ENCODE measurements at places on chromosomes 5 and 9.

DNA sequence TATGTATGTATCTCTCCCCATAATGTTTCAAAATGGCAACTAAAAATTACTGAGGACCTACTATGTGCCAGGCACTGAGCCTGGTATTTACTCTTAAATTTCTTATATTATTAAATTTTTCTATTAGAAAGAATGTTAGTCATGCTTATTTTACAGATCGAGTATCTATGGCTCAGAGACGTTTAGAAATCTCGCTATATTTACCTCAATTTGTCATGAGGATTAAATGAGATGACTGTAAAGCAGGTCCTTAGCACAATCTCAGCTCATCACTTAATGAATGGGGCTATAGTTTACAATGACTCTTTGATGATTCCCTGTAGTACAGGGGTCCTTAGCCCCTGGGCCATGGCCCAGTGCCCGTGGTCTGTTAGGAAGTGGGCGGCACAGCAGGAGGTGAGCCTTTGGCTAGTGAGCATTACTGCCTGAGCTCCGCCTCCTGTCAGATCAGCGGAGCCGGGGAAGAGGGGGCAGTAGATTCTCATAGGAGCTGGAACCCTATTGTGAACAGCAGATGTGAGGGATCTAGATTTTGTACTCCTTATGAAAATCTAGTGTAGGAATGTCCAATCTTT, 15.5 kb downstream of the ENC1 start:
- no peak for DNase-seq

DNA sequence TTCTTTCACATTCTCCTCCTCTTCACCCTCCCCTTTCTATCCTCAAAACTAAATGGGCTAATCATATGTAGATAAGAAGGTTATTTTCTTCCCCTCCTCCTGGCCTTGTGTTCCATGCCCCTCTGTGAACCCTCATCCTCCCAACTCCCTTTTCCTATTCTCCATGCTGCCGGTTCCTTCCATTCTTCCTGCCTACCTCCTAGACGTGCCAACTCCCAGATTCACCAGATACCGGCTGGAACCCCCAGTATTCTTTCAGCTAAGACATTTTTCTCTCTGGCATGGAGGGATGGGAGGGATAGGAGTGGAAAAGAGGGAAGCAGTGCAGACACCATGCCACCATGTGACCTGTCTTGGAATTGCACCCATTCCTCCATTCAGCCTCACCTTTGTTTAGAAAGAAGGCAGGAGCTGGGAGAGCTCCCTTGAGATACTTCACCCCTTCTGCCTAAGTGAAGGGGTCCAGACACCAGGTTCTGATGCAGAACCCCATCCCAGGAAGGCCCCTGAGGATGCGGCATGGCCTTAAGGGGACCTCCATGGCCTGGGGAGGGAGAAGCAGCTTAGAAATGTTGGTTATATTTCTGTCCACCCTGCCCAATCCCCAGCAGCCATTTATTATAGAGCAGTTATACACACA, 4.8 kb downstream of the DNAJB5 start:
- no peak for DNase-seq

GRCh38 chr5:129904667-129905472, 605 bp downstream of the CHSY3 start:
- DNase-seq: no peak

DNA sequence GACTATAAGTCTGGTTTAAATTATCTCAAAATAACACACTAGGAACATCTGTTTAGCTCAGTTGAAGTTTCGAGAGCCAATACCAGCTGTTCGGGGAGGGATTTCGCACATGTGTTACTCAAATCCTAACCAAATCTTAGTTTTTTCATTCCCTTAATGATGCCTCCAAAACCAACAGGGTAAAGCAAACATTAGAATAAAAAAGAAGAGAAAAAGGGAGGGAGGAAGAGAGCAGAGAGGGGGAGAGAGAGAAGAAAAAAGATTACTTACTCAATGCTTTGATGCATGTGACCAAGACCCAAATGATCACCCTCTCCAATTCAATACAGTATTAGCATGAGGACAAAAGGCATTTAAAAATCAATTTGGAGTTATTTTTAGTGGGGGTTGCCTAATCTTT, 86.0 kb upstream of the NR5A1 start:
- no peak for DNase-seq

DNA sequence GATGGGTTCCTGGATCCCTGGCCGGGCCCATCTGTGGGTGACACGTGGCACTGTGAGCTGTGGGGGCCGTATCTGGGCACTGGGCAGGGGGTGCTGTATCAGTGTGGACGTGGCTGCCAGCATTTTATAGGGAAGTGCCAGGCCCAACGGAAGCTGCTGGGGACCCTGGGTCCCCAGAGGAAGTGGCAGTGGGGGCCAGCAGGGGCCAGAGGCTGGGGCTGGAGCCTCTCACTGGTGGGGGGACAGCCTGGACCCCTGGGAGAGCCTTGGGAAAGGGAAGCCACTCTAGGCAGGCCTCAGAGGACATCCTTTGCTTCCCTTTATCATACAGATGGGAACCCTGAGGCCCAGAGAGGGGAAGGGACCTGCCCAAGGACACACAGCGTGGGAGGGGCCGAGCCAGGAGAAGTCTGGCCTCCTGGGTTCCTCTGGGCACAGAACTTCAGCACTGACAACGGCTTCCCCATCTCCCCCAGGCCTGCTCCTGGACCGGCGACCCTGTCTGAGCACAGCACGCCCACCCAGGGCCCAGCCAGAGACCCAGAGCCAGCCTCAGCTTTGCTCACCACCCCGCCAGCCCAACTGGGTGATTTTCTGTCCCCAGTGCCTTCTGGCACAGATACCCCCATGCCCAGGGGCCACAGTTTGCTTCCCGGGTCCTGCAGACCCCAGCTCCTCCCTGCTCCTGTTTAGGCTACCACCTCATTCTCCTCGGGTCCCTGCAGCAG, 15.5 kb upstream of the LAMC3 start:
- DNase-seq: no peak

- DNase-seq: no peak
Observed at GRCh38 chr9:26904070-26904469, 11.5 kb upstream of the CAAP1 start.

DNA sequence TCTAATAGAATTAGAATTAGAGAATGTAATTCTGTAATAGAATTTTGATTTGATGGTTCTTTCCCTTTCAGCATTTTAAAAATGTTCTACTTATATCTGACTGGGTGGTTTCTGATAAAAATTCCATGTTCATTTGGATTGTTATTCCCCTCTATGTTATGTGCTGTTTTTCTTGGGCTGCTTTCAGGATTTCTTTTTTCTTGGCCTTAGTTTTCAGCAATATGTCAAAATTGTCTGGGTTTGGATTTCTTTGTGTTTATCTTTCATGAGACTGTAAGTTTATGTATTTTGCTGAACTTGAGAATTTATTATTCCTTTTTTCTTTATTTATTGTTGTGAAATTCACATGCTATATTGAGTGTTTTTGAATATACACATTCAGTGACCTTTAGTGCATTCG, 189.1 kb downstream of the RANBP17 start:
- no peak for DNase-seq

- no peak for DNase-seq
Observed at GRCh38 chr9:8424786-8425410, 625.3 kb upstream of the DMAC1 start.

DNA sequence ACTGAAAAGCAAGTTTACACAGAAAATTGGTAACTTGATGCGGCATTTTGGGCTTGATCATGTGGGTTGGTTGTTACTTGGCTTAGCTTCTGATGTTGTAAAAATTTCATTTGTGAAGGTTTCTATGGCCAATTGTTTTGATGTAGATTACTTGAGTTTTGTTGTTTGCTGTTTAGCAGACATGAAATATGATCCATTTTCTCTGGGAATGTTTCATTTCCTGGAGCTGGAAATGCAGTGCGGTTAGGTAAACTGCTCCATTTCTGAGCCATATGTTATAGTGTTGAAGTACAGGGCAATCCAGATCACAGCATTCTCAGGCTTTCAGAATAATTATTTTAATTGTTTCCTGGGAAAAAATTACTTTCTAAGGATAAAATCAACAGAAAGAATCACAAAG, 396.9 kb downstream of the ENC1 start:
- no peak for DNase-seq

DNA sequence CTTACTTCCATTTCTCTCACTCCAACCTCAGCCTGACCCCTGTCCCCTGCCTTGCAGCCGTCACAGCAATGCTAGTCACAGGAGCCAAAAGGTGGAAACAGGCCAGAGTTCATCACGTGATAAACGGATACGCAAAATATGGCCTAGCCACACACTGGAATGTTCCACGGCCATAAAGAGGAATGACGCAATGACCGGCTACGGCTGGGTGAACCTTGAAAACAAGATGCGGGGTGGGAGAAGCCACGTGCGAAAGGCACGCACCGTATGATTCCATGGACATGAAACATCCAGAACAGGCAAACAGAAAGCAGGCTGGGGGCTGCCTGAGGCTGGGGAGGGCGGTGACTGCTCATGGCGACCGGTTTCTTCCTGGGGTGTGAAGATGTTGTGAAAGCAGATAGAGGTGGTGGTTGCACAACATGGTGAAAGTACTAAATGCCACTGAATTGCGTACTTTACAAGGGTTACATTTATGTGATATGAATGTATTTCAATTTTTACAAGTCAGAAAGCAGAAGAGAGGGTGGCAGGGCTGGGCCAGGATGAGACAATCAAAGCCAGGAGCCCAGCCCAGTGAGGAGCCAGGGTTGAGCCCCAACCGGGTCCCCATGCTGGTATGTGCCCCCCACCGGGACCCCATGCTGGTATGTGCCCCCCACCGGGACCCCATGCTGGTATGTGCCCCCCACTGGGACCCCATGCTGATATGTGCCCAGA, 117.8 kb upstream of the SARDH start:
- no peak for DNase-seq

GRCh38 chr9:127731938-127732337, 3.2 kb downstream of the TOR2A start:
- DNase-seq: no peak

DNA sequence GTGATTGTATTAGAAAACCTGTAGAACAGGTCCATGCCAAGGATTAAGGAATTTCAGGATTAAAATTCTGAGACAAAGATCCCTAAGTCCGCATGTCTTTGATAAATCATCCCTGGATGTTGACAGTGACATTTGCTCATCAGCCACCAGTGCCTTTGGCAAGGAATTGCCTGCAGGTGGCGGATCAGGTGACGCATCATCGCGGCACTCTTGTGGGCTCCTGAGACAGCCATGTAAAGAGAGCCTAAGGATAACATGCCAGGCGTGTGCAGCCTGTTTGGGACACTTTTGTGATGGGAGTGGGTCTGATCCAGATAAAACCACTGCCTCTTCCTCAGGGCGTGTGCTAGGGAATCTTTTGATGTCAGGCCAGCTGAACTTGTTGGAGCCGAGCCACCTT, 40.6 kb downstream of the ADCY2 start:
- DNase-seq: no peak

- DNase-seq: no peak
Observed at GRCh38 chr5:141149812-141150211, at the start of gene PCDHB6. Gene PCDHB6, plus strand, starts transcription at chr5:141150057. Its CDS starts 201 bp downstream, at chr5:141150258.

GRCh38 chr9:127506814-127507750, 55.8 kb downstream of the LRSAM1 start:
- no peak for DNase-seq

- no peak for DNase-seq
Observed at GRCh38 chr5:168790671-168791250, 211.6 kb upstream of the PANK3 start.

DNA sequence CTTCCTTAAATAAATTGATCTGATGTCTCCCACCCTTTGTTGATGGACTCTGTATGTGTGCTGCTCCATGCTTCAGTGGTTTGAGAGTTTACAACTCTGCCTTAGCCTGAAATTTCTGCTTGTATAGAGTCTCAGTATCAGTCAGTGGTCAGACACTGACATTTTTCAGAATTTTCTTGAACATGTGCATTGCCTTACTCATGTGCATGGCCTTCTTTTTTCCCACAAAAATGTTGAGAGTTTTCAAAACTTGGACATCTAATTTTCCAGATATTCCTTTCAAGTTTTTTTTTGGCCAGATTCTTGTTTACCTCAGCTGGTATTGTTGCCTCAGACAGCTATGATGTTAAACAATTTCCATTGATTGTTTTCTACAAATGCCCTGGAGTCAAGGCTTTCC, 427.1 kb upstream of the CHD1 start:
- no peak for DNase-seq
